ENCODE measurements at places on chromosomes 11 and 22. TPM values are rescaled to one million over a fixed set of nuclear protein-coding genes. Genes with fewer than 3 reads are reported as not detected.
A peak's percentile ranks its signal among the peaks of the same experiment; 100 is the strongest.

GRCh38 chr22:37196539-37197450, 8.7 kb upstream of the C1QTNF6 start:
- DNase-seq: peak; percentile 89

- DNase-seq: no peak
Observed at GRCh38 chr11:45817191-45817590, 12.2 kb downstream of the SLC35C1 start.

- no peak for DNase-seq
Observed at GRCh38 chr11:69151836-69152235, 3.9 kb upstream of the SMIM38 start.

GRCh38 chr11:75770102-75770501, 1.5 kb downstream of the DGAT2 start:
- no peak for DNase-seq

DNA sequence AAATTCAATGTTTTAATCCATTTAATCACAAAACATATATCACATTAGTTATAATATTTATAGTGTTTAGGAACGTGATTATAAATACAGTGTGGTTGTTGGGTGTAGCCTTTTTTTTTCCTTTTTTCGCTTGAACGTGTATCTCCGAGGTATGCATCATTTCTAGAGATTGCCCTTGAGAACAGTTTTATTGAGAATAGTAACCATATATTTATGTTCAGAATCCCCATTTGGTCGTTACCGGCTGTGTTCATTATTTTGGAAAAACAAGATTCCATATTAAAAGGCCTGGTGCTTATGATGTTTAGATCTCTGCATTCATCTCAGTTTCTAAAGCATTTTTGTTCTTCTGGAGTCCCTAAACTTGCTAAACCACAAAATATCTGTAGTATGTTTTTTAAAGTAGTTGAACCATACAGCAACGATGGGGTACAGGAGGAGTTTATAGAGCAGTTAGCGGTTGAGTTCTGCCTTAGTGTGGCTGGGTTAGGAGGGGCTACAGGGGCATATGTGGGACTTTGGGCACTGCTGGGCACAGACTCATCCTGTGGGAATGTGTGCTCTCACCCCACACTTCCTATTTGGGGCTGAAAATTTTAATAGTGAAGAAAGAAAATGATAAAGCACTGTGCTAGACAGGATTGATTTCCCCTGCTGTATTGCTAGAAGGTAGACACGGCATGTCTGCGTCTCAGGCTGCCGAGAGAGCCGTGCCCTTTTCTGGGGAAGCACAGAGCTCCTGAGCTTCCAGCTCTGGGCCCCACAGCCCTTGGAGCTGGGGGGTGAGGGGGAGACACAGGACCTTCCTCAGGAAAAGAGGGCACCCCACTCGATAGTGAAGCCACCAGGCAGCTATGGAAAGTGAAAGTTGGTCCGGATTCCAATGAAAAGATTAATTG, 81.5 kb upstream of the PPARA start:
- peak; percentile 77 for DNase-seq

GRCh38 chr11:70532066-70532440, 133.7 kb downstream of the CTTN start:
- peak; percentile 6 for DNase-seq

DNA sequence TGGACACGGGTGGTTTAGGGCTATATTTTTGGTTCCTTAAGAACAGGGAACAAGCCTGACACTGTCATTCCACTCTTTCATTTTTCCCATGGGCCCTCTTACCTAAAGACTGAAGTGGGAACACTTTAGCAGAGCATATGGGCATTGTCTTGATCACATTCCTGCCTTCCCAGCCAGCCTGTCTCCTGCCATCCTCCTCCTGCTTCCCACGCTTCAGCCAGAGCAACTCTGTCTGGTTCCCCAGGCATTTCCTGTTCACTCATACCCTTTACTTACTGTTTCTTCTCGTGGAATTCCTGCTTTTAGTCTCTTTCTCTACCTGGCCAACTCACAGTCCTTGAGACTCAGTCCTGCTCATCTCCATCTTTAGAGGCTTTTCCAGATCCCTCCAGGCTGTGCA, 22.8 kb downstream of the MRPL16 start:
- no peak for DNase-seq

DNA sequence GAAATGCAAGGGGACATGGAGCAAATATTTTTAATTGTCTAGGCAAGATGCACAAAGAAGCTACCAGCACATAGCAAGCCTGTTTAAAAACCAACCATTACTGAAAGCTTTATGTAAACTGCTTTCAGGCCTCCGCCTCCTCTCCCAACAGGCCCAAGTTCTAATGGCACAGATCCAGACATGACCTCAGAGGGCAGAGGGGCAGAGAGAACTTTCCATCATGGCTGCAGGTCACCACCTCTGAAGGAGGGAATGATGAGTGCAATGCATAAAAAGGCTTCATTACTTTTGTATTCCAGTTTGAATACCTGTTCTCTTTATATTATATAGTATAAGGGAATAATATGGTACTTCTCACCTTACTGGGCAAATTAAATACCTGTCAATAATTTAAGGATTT, 15.2 kb downstream of the DDX17 start:
- no peak for DNase-seq

- no peak for DNase-seq
Observed at GRCh38 chr11:46253258-46254132, 24.0 kb upstream of the CREB3L1 start.

GRCh38 chr11:12192794-12193514, 82.6 kb downstream of the MICAL2 start:
- no peak for DNase-seq

DNA sequence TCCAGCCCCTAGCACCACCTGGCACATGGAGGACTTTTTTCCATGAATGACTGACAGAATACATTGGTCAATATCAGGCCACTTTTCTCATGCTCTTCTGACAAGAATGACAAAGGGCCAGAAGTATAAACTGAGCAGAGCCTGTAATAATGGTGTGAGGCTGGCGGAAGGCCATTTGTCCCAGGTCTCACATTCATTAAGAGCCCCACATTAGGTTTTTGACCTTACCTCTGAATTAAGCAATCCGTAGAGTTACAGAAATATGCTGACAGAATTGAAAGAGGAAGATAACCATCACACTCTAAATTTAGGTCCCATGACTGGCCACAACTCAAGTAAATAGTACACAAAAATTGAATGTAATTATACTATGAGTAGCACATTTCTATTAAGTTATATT, 55.2 kb downstream of the SYT9 start:
- DNase-seq: no peak

DNA sequence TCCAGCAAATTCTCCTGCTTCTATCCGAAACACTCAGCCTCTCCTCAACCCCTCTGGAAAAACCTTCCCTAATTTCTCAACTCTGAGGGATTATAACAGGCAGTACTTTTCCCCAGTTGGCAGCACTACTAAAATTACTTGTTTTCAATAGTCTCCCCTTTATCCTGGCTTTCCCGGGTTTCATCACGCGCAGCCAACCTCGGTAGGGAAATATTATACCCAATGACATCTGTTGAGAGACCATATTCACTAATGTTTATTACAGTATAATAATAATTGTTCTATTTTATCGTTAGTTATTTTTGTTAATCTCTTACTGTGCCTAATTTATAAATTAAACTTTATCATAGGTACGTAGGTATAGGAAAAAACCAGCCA, 330 bp upstream of the POLD3 start:
- no peak for DNase-seq

- no peak for DNase-seq
Observed at GRCh38 chr11:82718821-82719220, 14.8 kb downstream of the FAM181B start.

DNA sequence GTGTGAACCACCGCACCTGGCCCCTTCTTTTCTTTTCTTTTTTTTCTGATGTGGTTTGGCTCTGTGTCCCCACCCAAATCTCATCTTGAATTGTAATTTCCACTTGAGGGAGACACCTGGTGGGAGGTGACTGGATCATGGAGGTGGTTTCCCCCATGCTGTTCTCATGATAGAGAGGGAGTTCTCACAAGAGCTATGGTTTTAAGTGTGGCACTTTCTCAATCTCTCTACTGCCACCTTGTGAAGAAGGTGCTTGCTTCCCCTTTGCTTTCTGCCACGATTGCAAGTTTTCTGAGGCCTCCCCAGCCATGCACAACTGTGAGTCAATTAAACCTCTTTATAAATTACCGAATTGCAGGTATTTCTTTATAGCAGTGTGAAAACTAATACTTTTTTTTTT, 4.9 kb upstream of the TCN2 start:
- no peak for DNase-seq

- no peak for DNase-seq
Observed at GRCh38 chr22:47064416-47064815, 302.0 kb downstream of the TBC1D22A start.

- DNase-seq: no peak
Observed at GRCh38 chr11:26841818-26842473, 120.1 kb upstream of the SLC5A12 start.

GRCh38 chr11:73126804-73127480, 15.2 kb downstream of the FCHSD2 start:
- no peak for DNase-seq

Gene ARHGAP42
- total RNA-seq: 15.8 TPM

Gene THY1
- 19.3 TPM for total RNA-seq

Gene ZNF280B
- 0.21 TPM for total RNA-seq

Gene RAG2
- not detected for total RNA-seq

Gene OR4A16
- total RNA-seq: not detected

Gene RELA
- total RNA-seq: 98.2 TPM

All from aorta (tissue), 5 donors.